Mesenchymal stem cell (in vitro differentiated cells and primary cell): ENCODE measurements at places on chromosomes 16 and 17.

DNA sequence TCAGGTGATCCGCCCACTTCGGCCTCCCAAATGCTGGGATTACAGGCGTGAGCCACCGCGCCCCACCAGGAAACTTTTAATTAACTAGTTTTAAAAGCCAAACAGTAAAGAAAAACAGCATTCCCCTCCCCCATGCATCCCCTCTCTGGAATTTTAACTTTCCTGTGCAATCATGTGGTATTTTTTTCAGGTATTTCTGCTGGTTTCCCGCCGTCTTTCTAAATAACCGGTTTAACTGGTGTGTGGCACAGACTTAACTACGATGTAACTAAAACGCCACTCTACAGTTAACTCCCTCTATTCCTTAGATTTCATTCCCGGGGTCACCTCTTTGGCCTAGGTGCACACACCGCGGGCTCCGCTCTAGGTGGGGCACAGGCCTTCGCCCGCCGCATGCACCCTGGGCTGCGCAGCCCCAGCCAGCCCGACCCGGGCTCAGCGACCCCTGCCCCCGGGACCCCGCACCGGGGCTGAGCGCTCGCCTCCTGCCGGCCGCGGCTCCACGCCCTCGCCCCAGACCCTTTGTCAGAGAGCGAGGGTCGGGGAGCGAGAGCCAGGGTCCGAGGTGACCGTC is 15.1 kb upstream of the UTP6 start:
- no peaks in the 10 kb centered on the region for H3K4me1 ChIP-seq
- no peak for DNase-seq
- H3K27me3 ChIP-seq, result no peaks in the 10 kb centered on the region
- no peaks in the 10 kb centered on the region for H3K36me3 ChIP-seq

DNA sequence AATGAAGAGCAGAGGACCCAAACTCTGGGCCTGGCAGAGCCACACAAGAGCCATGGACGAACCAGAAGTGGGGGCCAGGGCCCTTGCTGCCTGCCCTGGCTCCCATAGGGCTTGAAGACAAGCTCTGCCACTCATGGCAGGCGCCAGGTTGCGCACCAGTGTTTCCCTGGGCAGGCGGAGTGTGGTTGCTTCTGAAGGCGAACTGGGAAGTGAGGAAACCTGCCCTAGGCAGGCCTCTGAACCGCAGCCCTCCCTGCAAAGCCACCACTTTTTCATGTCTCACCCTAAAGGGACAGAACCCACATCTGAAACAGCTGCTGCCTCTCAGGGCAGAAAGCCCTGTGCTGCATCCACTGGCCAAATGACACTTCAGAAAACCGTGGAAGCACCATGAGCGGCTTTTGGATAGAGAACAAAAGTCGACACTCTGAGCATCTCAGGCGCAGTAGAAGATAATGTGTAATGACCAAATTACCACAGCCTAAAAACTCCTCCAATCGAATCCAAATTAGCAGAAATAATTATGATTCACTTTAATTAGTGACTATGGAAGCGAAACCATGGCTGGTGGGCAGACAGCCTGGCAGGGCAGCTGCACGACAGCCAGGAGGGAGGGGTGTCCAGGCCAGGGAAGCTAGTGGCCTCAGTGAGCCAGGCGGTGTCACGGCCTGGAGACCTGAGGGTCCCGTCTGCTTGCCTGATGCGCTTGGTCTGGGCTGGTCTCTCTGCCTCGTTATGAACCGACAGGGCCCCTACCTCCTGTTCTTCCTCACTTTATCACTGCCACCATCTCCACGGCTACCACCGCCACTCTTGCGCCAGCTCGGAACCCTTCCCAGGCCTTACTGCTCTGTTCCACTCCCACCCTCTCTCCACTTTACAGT is 59.1 kb downstream of the PRMT7 start:
- H3K27me3 ChIP-seq, result peaks cover 34% of the 10 kb centered on the region
- no peak overlapping the region for H3K4me3 ChIP-seq
- H3K4me1 ChIP-seq, result peaks cover 9% of the 10 kb centered on the region
- H3K36me3 ChIP-seq, result no peaks in the 10 kb centered on the region
- no peak for DNase-seq

- no peaks in the 10 kb centered on the region for H3K36me3 ChIP-seq
- no peak overlapping the region for H3K27ac ChIP-seq
- peaks cover 2% of the 10 kb centered on the region for H3K4me1 ChIP-seq
- H3K27me3 ChIP-seq, result peaks cover 29% of the 10 kb centered on the region
- no peak overlapping the region for H3K4me3 ChIP-seq
- no peak for DNase-seq
Observed at GRCh38 chr17:67024736-67025135, 19.6 kb upstream of the CACNG1 start.

- no peak overlapping the region for H3K4me3 ChIP-seq
- H3K36me3 ChIP-seq, result no peaks in the 10 kb centered on the region
- no peak for DNase-seq
- H3K27ac ChIP-seq, result no peak overlapping the region
Observed at GRCh38 chr17:28521311-28522085, 15.3 kb downstream of the FOXN1 start.

GRCh38 chr16:51888016-51888415 is 658.9 kb downstream of the TOX3 start:
- no peaks in the 10 kb centered on the region for H3K36me3 ChIP-seq
- H3K4me1 ChIP-seq, result no peaks in the 10 kb centered on the region
- peak; percentile 54 for DNase-seq
- no peak overlapping the region for H3K4me3 ChIP-seq
- H3K27me3 ChIP-seq, result no peaks in the 10 kb centered on the region

DNA sequence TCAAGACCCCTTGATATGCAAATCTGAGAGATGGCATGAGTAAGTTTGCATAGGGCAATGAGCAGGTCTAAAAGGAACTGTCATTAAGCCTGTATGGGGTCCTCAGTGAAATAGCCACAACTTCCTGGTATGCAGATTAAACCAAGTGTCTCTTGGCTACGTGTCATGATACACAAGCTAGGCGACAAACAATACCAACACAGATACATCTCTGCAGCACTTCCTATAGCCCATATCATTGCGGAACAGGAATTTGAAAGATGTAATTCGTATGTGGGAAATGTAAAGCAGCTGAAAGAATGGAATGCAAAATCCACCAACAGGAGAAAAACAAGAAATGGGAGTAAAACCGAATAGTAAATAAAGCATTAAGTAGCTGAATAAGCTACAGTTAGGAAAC is 12.9 kb downstream of the PRSS22 start:
- no peaks in the 10 kb centered on the region for H3K36me3 ChIP-seq
- no peak overlapping the region for H3K4me3 ChIP-seq
- peaks cover 3% of the 10 kb centered on the region for H3K4me1 ChIP-seq
- H3K27ac ChIP-seq, result no peak overlapping the region
- no peak for DNase-seq

GRCh38 chr17:35900708-35901480 is 20.7 kb upstream of the CCL5 start:
- H3K4me3 ChIP-seq, result peak overlapping the region; percentile 50
- peaks cover 5% of the 10 kb centered on the region for H3K4me1 ChIP-seq
- no peaks in the 10 kb centered on the region for H3K27me3 ChIP-seq
- peak; percentile 58 for DNase-seq
- H3K36me3 ChIP-seq, result no peaks in the 10 kb centered on the region

GRCh38 chr17:46025510-46026165 is 26.6 kb downstream of the STH start:
- H3K27ac ChIP-seq, result no peak overlapping the region
- H3K36me3 ChIP-seq, result peaks cover 68% of the 10 kb centered on the region
- no peaks in the 10 kb centered on the region for H3K27me3 ChIP-seq
- DNase-seq, result no peak
- H3K4me1 ChIP-seq, result peaks cover 4% of the 10 kb centered on the region
- H3K4me3 ChIP-seq, result no peak overlapping the region

GRCh38 chr17:42760652-42761581 is at the start of gene RAMP2:
TSS of gene RAMP2 (plus strand) at chr17:42761227. CDS start at chr17:42761262, 35 bp downstream.
- H3K4me3 ChIP-seq, result peak within 1 kb of the TSS; percentile 70
- H3K4me1 ChIP-seq, result peaks cover 22% of the 10 kb centered on the region
- no peak within 1 kb of the TSS for H3K27ac ChIP-seq
- H3K27me3 ChIP-seq, result peaks cover 27% of the 10 kb centered on the region
- peak; percentile 31 for DNase-seq

DNA sequence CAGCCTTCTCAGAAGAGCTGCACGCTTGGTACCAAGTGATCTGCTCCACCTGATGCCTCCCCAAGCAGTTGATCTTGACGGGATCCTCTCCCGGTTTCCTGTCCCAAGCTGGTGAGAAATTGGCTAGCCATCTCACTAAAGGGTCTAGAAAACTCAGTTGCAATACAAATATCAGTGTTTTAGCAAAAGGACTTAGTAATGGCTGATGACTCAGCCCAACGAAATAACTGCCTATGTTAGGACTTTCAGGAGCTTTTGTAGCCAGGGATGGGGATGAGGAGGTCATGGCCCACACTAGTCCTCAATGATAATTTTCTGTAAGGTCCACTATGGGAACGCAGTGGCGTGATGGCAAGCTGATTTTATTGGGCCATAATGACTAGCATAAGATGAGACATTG is 23.3 kb upstream of the ENGASE start:
- H3K4me1 ChIP-seq, result peaks cover 4% of the 10 kb centered on the region
- DNase-seq, result no peak
- no peaks in the 10 kb centered on the region for H3K36me3 ChIP-seq
- H3K27ac ChIP-seq, result no peak overlapping the region

GRCh38 chr17:50872710-50873424 is 6.7 kb upstream of the TOB1 start:
- no peaks in the 10 kb centered on the region for H3K4me1 ChIP-seq
- H3K36me3 ChIP-seq, result no peaks in the 10 kb centered on the region
- H3K27me3 ChIP-seq, result no peaks in the 10 kb centered on the region
- no peak for DNase-seq
- no peak overlapping the region for H3K4me3 ChIP-seq

- no peak overlapping the region for H3K4me3 ChIP-seq
- DNase-seq, result no peak
- no peaks in the 10 kb centered on the region for H3K4me1 ChIP-seq
- no peaks in the 10 kb centered on the region for H3K27me3 ChIP-seq
Observed at GRCh38 chr17:70130289-70130688, 39.0 kb upstream of the KCNJ2 start.

GRCh38 chr16:20814784-20815183 is 8.5 kb downstream of the REXO5 start:
- H3K27ac ChIP-seq, result no peak overlapping the region
- H3K4me1 ChIP-seq, result no peaks in the 10 kb centered on the region
- DNase-seq, result no peak
- H3K36me3 ChIP-seq, result peaks cover 41% of the 10 kb centered on the region
- H3K4me3 ChIP-seq, result no peak overlapping the region

DNA sequence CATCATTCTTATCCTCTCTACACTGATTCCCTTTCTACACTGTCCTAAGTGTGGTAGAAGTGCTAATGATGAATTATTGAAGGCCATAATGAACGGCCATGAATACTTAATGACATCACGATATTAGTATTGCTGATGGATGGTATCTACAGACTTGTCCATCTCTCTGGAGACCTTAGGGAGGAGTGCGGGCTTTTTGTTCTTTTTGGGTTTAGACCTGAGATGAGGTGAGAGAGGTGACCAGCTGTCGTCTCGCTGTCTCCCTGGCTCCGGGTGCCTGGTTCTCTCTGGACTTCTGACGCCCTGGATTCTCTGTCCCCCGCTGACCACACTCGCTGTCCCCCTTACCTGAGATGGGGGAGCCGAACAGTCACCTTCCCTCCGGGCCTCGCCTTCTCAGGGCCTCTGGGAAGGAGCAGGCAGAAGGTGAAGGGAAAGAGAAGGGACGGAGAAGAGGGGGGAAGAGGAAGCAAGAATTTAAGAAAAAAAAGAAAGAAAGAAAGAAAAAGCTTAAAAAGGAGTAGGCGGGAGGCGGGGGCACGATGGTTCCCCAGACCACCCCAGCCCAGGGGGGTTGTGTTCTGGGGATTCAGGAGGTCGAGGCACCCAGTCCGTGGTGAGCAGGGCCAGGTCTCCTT is 17.1 kb downstream of the SGCA start:
- H3K36me3 ChIP-seq, result peaks cover 43% of the 10 kb centered on the region
- no peaks in the 10 kb centered on the region for H3K27me3 ChIP-seq
- no peak for DNase-seq

DNA sequence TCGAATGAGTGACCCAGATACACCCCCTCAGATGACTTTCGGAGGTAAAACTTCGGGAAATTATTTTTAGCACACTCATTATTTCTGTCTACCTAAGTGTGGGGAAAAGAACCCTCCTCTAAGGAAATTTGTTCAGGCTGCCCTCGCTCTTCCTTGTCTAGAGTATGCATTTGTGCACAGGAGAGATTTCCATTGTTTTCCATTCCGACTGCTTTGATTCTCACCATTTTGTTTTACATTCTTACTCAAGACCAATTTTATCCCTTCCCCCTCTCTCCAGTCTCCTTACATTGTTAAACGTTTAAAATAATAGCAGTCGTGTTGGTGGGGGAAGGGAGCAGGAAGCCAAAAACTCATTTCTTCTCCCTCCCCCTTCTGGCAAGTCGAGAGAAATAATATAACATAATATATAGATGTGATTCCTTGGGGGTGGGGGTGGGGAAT is 1.5 kb upstream of the CHD3 start:
- H3K27me3 ChIP-seq, result no peaks in the 10 kb centered on the region
- H3K36me3 ChIP-seq, result peaks cover 22% of the 10 kb centered on the region
- H3K4me1 ChIP-seq, result peaks cover 21% of the 10 kb centered on the region
- H3K4me3 ChIP-seq, result peak overlapping the region; percentile 94
- DNase-seq, result no peak

- no peak for DNase-seq
- no peaks in the 10 kb centered on the region for H3K27me3 ChIP-seq
- no peaks in the 10 kb centered on the region for H3K36me3 ChIP-seq
- H3K4me3 ChIP-seq, result no peak overlapping the region
Observed at GRCh38 chr16:50909831-50910735, 168.2 kb downstream of the CYLD start.

DNA sequence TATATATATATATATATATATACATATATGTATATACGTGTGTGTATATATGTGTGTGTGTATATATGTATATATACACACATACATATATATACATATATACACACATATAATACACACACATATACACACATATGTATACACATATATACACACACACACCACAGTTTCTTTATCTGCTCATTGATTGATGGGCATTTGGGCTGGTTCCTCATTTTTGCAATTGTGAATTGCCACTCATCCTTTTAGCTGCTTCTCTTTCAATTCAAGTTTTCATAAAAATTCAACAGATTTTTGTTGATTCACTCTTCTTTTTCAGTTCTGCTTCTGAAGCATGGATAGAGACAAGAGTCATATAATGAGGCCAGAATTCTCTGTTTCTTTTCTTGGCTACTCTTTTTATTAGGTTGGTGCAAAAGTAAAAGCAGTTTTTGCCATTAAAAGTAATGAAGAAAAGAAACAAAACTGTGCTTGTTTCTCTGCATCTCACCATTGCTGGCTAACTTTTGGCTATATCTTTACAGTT is 44.5 kb downstream of the SLFN5 start:
- no peak overlapping the region for H3K4me3 ChIP-seq
- no peak overlapping the region for H3K27ac ChIP-seq
- H3K36me3 ChIP-seq, result no peaks in the 10 kb centered on the region
- H3K27me3 ChIP-seq, result no peaks in the 10 kb centered on the region
- H3K4me1 ChIP-seq, result no peaks in the 10 kb centered on the region

GRCh38 chr16:83901101-83901500 is 2.2 kb downstream of the MLYCD start:
- peak overlapping the region; percentile 35 for H3K27ac ChIP-seq
- peaks cover 11% of the 10 kb centered on the region for H3K4me1 ChIP-seq
- H3K4me3 ChIP-seq, result no peak overlapping the region
- peaks cover 7% of the 10 kb centered on the region for H3K36me3 ChIP-seq
- DNase-seq, result no peak
